ENCODE measurements at places on chromosomes 12 and 14.

DNA sequence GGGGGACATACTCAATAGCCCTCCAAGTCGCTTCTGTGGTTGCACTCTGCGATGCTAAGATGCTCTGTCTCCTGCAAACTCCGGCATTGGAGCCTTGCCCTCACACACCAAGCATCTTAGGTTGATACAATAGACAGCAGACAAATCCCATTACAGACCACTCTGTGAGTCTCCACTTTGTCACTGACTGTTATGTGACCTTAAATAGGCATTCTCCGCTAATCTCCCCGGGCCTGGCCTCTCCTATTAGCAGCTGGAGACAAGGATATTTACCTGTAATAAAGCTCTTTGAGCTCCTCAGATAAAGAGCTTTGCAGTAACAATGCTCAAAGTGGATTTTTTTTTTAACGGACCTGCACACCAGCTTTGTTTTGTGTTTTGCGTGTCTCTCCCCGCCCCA is 479.7 kb upstream of the TBX3 start:
- DNase-seq = no peak

DNA sequence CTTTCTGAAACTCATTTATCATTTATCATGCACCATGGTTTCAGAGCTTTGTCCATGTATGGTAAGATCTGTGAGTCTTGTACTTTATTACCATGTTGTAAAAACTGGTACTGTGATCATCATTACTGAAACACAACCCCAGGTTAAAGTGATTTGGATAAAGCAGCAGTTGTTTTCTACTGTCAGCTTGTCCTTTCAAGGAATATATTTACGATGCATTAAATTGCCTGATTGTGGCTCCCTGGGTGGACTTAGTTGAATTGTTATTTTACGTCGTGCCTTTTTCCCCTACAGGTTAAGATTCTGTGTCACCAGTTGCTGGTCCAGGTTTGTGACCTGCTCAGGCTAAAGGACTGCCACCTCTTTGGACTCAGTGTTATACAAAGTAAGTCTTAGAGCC is 46.1 kb downstream of the FRMD6 start:
- no peak for DNase-seq

DNA sequence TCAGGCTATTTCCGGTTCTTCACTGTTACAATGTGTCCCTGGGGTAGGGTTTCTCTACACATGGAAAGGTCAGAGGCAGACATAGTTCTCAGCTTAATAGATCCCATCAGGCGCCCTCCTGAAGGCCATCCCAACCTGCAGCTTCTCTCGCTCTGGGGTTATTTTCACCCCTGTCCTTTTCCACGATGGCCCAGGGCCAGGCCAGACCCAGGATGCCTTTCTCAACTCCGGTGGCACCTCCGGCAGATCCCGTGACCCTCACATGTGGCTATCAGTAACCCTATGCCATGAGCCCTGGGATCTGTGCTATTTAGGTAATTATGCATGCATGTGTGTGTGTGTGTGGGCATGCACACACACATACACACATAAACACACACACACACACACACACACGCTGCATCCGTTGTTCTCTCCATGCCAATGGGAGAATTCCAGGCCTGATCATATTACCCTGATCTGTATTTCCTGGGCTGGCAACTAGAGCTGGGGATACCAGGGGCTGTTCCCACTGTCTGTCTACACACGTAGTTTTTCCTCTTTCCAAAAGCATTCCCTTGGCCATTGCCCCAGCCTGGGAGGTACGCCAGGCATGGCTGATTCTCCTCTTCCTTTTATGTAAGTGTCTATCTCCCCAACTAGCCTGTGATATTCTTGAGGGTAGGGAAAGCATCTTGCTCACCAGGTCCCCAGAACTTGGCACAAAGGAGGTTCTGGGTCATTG is 51.2 kb upstream of the NOS1 start:
- no peak for DNase-seq

GRCh38 chr12:86697916-86698640 is 441.9 kb upstream of the MGAT4C start:
- no peak for DNase-seq

GRCh38 chr14:103227094-103227768 is 104.0 kb downstream of the TNFAIP2 start:
- DNase-seq = no peak

GRCh38 chr12:116950628-116951325 is 40.0 kb downstream of the FBXW8 start:
- DNase-seq = peak; percentile 82

DNA sequence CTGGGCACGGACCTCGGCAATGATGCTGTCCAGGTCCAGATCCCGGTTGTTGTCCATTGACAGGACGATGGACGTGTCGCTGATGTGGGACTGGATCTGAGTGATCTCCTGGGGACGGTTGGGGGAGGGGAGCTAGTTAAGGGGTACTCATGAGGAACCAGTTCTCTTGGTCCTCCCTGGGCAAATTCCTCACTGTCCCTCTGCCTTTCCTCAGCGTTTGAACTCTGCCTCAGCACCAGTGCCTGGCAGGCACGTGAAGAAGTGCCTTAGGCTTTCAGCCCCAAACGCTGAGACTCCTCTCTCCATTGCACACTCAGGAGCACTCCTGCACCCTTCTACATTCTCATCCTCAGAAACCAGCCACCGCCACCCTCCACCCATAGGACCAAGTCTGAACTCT is 9.7 kb downstream of the KRT72 start:
- no peak for DNase-seq

- no peak for DNase-seq
Measured at GRCh38 chr12:90794212-90794611, 160.8 kb downstream of the CCER1 start.

- no peak for DNase-seq
Measured at GRCh38 chr14:23353433-23353780, 720 bp upstream of the SLC22A17 start.

DNA sequence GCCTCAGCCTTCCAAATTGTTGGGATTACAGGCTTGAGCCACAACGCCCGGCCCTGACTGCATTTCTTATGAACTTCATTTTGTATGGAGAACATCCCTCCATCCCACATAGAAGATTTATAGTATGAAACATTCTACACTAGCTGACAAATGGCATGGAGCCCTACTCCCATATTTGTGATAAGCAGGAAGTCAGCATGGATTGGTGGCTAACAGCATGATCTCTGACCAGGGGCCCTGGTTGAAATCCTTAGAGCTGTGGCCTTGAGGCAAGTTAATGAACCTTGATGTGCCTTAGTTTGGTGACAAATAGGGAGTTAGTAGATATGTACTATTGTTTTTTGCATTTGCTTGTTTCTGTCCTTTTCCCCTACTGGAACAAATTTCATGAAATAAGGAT is 12.3 kb downstream of the IFI27L1 start:
- DNase-seq = no peak

- no peak for DNase-seq
Measured at GRCh38 chr12:83027021-83027723, 340.5 kb downstream of the TMTC2 start.

DNA sequence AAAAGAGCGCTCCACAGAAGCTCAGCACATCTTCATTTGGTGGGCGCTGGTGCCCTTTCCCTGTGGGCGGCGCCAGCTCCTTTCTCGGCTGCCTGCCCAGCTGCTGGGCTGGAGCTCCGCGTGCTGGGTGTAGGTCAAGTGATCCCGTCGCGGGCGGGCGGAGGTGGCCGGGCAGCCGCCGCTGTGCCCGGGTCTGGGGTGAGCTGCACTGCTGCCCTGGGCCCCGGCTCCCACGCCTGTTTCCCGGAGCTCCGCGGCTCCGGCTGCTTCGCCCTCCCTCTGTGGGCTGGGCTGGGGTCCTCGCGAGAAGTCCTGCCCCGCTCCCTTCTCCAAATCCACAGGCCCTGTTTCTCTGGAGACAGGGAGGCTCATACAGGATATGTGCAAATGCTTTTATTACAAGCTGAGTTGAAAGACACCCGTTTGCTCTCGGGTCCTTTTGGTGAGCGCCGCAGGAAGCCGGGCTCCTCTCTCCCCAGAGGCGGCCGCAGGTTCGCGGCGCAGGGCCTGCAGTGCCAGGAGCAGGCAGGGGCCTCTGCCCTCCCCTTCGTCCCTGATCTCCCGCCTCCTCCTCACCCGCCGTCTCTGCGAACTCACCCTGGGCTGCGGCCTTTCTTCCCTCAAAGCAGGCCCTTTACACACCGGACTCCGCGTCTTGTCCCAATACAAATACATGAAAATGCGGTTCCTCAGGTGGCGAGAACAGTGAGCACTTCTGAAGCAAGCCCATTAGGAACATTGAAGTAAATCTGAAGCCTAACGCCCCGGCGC is 67.8 kb upstream of the CAPRIN2 start:
- DNase-seq = peak; percentile 28

DNA sequence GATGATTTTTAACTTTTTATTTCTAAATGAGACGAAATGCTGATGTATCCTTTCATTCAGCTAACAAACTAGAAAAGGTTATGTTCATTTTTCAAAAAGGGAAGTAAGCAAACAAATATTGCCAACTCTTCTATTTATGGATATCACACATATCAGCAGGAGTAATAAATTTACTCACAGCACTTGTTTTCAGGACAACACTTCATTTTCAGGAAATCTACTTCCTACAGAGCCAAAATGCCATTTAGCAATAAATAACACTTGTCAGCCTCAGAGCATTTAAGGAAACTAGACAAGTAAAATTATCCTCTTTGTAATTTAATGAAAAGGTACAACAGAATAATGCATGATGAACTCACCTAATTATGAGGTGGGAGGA is 139.6 kb downstream of the HMGA2 start:
- no peak for DNase-seq

DNA sequence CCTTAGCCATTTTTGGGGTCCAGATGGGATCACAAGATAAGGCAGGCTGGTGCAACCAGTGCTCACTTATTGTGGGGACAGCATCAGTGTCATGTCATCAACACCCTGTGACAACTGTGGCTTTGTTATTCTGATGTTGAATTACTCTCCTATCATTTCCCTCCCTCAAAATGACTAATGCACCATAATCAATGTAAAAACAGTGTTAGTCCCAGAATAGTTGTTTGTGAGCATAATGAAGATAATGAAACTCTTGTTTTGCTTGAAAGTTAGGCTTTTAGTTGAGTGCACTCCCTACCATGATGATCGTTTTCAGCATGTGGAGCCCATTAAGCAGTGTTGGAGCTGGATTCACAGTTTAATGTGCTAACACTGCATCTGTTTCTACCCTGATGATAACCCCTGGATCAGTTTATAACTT is 151.4 kb downstream of the TMTC2 start:
- no peak for DNase-seq

- DNase-seq = no peak
Measured at GRCh38 chr12:105352052-105352451, 21.6 kb downstream of the C12orf75 start.

DNA sequence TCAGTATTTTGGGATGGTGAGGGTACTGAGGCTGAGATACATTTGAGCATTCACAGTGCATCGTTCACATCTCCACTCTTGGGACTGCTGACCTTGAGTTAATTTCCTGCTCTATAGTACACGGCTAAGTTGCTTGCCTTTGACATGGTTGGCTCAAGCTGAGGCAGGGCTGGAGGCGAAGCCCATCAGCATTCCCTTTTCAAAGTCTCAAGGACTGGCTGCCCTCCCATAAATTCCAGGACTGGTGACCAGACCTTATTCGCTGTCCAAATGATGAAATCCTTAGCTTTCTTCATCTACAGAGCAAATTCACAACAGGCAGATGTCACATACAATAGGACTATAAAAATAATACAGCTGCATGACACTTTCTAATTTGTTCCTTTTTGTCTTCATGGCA is 85.9 kb downstream of the SSPN start:
- DNase-seq = no peak

DNA sequence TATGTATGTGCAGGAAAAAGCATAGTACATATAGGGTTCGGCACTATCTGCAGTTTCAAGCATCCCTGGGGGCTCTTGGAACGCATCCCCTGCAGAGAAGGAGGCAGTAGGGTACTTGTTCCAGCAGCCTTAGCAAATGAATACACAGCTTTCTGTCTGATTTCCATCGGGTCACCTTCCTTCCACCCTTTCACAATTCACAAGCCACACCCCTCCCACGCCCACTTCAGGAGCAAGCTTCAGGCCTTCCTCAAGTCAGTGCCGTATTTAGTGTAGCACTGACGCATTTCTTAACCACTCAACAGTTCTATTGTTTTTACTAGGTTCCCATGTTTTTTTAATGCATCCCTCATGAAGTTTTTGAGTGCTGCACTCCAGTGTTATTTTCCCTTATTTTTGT is 64.2 kb downstream of the CLMN start:
- DNase-seq = no peak

DNA sequence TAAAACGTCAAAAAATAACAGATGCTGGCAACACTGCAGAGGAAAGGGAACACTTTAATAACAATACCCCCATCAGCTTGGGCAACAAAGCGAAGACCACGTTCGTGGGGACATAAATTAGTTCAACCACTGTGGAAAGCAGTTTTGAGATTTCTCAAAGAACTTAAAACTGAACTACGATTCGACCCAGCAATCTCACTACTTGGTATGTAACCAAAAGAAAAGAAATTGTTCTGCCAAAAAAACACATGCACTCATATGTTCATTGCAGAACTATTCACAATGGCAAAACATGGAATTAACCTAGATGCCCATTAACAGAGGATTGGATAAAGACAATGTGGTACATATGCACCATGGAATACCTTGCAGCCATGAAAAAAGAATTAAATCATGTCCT is 81.2 kb upstream of the RAP1B start:
- no peak for DNase-seq

DNA sequence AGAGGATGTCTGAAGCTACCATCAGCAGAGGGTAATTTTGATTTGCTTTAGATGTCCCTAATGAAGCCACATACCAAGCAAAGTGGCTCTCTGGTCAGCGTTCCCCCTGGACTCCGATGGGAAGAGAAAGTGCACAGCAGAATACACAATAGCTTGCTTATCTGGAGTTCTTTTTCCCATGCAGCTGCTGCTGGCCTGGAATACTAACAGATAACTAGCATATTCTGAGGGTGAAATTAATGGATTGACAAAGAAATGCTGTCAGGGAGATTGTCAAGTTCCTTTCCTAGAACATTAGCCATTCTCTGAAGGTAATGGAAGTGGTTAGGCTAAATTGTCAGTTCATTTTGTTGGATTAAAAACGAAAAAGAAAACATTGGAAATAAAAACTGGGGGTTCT is 391.3 kb downstream of the FLRT2 start:
- DNase-seq = no peak

DNA sequence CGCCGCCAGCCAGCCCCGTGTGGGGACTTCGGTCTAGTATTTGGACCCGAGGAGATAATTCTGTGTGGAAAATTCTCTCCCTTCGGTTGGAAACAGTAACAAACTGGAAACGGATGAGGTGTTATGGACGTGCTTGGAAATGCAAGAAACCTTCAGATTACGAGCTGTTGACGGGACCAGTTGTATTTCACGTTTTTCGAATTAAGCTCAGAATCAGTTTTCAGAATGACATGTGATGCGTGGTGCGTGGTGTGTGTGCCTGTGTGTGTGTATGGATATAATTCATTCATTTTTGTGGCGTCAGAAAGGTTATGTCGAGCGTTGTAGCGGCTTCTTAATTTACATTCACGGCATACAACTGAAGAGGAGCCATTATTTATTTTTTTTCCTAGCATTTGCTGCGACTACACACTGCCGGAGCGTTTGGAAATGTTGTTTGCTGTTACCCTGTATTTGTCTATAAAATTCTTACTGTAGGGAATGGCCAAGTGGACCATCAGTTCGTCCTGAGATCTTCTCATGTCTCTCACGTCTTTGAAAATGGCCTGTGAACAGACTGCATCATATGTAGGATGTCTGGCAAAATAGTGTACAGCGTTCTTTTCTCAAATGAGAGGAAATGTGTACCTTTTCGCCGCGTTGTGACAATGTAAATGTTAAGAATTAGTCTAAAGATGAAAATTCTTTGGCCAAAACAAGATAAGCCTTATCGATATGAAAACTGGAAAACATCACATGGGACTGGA is 1.3 kb downstream of the TRAF3 start:
- no peak for DNase-seq
